Activated CD8-positive, alpha-beta memory T cell treated with anti-CD3 and anti-CD28 coated beads for 4 hours (primary cell): ENCODE measurements at places on chromosomes 7 and 10.

DNA sequence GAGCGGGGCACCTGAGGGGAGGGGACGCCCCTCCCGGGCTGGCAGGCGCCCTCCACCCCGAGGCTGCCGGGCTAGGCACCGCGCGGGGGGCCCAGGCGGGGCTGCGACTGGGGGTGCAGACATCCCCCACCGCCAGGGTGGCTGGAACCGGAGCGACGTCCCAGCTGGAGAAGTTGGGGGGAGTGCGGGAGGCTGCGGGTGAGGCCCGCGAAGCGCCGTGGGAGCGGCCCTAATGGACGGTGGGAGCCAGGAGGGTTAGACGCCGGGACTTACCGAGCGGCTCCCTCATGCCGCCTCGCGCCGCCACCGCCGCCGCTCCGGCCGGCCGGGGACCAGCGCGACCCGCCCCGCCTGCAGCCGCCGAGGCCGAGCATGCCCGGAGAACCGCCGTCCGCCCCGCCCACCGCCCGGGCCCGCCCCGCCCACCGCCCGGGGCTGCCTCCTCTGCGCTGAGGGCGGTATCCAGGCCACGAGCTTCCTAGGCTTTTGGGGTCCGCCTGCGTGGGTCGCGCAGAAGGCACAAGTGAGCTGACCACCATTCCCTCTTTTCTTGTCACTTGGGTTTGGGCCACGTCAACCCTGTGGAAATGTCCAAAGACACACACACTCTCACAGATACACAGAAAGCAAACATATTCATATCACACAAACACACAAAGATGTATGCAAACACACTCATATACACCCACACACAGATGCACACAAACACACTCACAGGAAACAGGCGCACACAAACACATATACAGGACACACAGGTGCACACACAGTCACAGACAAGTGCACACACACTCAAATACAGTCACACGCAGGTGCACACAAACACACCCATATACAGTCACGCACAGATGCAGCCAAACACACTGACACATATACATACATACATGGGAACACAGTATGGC, at the start of gene JCAD:
JCAD (minus strand) TSS at position 378 of the 899 bp plus-strand sequence. CDS start 11,774 bp downstream, outside the sequence.
- DNase-seq: peak; percentile 17

- DNase-seq: no peak
Measured at GRCh38 chr7:6074612-6075380, 43.6 kb downstream of the ANKRD61 start.

DNA sequence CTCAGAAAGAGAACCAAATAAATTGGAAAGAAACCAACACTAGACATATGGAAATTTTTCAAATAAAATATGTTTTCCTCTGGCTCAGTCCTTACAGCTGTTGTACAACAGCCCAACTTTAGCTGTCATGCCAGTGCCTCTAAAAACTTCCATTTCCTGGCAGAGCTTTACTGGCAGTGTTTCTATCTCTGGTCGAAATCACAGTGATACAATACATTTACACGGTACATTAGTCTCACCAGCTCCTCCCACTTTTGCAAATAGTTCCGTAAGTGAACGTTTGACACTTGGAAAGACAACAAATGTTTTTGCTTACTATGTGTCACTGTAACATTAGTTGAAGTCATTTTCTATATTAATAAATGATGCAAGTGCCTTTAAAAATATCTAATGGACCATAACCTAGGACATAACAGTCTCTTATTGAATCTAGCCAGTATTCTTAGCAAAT, 29.8 kb downstream of the BCAP29 start:
- DNase-seq: no peak

- no peak for DNase-seq
Measured at GRCh38 chr7:117129521-117129955, 176.2 kb downstream of the ST7 start.

- DNase-seq: no peak
Measured at GRCh38 chr10:3595736-3596135, 189.3 kb downstream of the KLF6 start.

GRCh38 chr7:82964150-82964882, 198.4 kb downstream of the PCLO start:
- DNase-seq: no peak

GRCh38 chr7:116328161-116328560, 117.8 kb downstream of the TES start:
- DNase-seq: no peak

DNA sequence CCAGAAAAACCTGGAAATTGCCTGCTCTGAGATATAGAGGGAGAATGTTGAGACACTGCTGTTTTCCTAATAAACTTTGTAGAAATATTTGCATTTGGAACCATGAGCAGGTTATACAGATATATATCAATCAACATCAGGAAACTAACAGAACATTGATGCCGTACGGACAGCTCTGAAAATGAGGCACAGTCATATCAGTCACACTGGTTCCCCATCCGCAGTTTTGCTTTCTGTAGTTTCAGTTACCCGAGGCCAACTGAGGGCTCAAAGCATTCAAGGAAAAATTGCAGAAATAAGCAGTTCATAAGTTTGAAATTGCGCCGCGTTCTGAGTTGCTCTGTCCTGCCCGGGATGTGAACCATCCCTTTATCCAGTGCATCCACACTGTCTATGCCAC, 137.9 kb downstream of the KLF6 start:
- DNase-seq: no peak

- no peak for DNase-seq
Measured at GRCh38 chr7:85004402-85004801, 182.5 kb downstream of the SEMA3D start.

DNA sequence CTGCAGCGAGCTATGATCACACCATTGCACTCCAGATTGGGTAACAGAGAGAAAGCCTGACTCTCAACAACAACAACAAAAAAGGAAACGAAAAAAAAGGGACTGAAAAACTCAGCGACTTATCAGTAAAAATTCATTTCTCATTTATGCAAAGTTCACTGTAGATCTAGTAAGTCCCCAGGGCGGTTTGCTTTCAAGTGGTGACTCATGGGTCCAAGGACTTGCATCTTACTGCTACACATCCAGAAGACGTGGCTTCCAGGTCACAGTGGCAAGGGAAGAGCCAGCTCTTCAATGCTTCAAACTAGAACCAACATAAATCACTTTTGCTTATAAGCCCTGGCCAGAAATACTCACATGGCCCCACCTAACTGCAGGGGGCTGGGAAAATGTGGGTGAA, 178.3 kb upstream of the AUTS2 start:
- DNase-seq: no peak

DNA sequence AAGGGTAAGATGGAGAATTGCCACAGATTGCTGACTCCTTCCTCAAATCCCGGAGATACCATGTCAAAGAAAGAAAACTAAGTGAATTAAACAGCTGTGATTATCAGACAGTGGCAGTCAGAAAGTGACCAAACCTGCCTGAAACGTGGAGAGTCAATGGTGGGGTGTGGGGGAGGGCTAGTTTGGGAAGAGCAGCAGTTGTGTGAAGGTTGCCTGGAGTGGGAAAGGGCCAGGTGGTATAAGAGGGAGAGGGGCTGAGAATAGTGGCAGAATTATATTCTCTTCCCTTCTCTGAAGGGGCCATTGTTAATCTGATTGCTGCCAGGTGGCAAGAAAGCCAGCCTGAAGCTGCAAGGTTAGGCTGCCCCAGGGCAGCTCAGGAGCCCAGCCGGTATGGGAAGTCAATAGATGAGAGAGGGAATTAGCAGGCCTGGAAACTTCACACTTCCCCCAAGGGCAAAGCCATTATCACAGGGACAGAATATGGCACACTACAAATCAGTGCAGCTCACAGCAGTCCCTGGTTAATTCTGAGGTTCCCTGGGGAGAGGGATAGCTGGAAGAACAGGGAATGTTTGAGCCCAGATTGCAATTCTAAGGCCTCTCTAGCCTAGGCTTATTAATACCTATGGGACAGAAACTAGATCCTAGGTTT, 83.9 kb upstream of the ITGB1 start:
- DNase-seq: no peak

DNA sequence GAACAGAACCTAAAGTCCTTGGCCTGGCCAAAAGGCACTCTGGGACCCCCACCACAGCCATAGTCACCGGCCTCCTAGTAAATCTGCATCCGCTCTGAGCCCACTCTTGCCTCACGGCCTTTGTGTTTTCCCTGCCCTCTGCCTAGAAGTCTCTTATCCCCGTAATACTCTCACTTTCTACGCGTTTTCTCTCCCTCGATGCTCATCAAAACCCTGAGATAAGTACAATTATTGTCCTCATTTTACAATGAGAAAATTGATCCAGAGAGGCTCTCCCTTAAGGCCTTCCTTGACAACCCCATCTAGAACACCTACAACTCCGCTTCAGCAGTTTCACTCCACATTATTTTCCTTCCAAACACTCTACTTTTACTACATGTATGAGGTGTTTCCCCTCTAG, 1.5 kb upstream of the SFXN4 start:
- no peak for DNase-seq

DNA sequence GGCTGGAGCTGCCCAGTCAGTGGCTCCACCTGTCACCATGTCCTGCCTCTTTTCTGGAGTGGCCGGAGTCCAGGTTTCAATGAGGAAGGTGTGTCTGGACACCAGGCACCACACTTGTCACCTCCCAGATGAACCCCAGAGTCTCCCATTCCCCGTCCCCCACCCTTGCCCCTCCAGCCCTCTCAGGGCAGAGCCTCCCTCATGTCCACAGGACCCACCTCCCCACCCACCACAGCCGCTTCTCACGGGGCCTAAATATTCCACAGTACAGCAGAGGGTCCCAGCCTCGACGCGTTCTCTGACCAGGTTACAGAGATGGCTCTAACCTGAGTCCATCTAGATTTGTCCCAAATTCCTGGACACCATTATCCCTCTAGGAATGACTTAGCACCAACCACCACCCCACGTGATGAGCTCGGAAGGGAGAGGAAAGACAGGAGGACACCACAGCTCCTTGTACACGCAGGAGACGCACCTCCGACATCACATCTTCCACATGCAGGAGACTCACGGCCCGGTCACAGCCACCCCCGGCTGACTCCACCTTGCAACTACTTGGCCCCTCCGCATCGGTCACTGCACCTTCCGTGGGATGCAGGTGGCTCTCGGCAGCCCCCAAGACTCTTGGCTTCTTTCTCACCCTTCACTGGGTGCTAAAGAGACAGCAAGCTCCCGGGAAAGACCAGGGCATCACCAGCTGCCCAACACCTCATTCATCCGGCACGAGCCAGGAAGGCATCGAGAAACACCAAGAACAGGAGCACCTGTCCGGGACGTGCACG, 560.2 kb downstream of the DNAJB6 start:
- no peak for DNase-seq

GRCh38 chr7:101115215-101115614, 11.7 kb upstream of the SERPINE1 start:
- DNase-seq: no peak
